ENCODE measurements at places on chromosomes 7 and 10.
A peak's percentile ranks its signal among the peaks of the same experiment; 100 is the strongest.

- DNase-seq, result no peak
Observed at GRCh38 chr10:3494131-3494837, 290.7 kb downstream of the KLF6 start.

DNA sequence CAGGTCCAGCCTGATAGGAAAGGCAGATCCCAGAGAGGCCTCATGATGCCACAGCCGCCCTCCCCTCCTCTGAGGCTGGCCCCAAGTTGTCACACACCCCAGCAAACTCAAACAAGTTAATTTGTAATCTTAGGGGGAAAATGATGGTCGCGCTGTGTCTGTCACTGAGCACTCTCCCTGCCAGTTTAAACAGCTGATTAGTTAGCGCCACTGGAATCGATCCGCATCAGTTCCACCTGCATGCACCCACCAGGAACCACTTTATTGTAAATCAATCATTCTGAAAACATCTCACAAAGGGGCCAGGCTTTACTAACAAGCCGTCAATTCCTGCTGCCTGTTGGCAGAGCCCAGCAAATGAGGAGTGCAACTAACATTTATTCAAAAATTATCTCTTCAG is 870.9 kb downstream of the KCNMA1 start:
- no peak for DNase-seq

- peak; percentile 96 for DNase-seq
Observed at GRCh38 chr10:67884313-67884841, at the start of gene SIRT1. TSS of gene SIRT1 (plus strand) at chr10:67884656. CDS start at chr10:67884722, 66 bp downstream.

DNA sequence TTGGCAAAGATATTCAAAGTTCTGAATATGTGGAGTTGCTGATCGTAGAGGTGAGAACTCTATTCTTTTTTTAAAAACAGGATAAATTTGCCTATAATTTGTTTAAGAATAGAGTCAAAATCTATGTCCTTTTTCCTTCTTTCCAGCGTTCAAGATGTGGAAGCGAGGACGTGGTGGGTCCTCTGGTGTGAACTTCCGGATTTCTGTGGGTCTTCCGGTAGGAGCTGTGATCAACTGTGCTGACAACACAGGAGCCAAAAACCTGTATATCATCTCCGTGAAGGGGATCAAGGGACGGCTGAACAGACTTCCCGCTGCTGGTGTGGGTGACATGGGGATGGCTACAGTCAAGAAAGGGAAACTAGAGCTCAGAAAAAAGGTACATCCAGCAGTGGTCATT is 40.5 kb upstream of the SP8 start:
- no peak for DNase-seq

GRCh38 chr7:2266911-2267310 is 24.9 kb downstream of the NUDT1 start:
- DNase-seq, result peak; percentile 81

- DNase-seq, result no peak
Observed at GRCh38 chr7:107744345-107744750, 406 bp downstream of the CBLL1 start.

DNA sequence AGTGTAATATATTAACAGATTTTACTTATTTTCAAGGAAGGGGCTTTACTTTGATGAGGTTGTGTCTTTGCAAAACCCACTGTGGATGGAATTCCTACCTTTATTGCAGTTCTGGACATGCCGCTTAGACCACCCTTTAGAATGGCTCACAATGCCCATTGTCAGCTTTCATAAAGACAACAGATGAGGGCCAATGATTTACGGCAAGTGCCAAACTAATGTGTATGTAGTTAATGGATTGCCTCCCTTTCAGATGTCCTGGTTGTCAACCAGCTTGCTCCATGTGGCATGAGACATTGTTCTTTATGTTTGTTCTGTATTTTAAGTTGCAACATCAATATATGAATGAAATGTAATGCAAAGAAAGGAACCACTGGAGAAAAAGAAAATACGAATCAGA is 35.0 kb upstream of the ELMO1 start:
- no peak for DNase-seq

DNA sequence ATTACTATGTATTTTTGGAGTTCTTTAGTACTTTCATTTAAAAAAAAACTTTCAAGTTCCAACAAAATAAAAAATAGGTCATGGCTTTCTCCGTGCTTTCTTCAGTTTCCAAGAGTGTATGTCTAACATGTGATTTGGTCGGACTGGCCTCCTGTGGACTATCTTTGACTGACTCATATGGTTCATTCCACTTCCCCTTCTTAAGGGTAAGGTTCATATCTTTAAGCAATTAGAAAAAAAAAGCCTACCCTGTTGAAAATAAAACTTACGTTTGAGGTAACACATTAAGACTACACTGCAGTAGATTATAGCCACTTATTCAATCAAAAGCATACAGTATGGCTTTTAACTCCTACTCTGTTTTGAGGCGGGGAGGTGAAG is 112.8 kb upstream of the AHR start:
- DNase-seq, result no peak
